ENCODE measurements at places on chromosomes 16 and 17.

DNA sequence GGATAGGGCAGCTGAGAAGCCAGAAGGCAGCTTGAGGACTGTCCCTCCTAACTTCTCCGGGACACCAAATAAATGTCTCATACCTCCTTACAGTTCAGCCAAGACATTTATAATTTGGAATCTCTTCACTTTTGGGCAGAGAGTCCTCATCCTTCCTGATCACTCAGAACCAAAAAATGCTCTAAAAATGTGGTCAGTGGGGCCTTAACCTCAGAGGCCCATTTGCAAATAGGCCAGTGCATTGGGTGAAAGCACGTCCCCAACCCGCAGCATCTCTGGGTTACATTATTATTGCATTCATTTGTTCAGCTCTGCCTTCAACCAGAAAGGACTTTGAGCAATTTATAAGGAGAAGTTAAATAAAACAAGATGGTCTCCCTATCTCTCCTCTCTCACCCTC lies 112.4 kb upstream of the IRX3 start:
- DNase-seq: no peak

DNA sequence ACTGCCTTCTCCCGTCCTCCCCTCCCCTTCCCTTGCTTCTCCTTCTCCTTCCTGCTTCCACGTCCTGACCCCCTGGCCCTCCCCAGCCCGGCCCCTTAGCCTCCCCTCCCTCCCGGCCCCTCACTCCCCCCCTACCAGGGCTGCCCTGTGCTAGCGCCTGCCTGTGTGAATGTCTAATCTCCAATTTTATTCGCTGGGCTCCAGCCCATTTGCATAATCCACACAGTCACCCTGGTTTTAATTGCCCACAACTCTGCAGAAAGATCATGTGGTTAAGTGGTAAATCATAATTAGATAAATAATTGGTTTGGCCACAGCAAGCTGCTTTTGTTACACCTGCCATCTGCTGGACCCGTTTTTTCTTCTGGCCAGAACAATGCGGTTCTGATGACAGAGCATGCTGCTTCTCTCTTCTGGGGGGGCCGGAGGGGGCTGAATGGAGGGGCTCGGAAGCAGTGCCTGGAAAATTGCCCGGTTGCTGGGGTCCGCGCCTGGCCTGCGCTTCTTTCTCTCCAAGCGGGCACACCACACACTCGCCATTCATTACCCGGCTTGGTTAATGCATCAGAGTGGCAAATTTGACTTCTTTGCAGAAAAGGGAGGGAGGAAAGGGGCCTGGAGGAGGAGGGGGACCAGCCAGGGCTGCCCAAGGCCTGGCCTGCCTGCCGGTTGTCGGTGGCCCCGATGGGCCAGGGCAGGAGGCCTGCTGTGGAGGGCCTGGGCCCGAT lies 19.5 kb upstream of the GSE1 start:
- DNase-seq: no peak

DNA sequence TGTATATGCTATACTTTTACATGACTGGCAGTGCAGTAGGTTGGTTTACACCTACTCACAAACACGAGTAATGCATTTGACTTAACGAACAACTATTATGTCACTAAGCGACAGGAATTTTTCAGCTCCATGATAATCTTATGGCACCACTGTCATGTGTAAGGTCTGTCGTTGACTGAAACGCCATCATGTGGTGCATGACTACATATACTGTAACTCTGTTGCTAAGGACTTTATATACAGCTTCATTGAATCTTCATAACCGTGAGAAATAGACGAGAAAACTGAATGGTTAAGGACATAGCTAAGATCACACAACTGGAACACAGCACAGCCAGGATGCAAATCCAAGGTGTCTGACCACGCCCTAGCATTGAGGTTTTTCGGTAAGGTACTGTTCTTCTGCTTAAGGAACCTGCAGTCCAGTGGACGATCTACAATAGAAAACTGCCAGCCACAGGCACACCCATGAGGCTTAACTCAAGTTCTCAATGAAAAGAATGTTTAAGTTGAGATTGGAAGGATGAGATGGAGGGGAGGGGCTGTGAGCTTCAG lies 3.3 kb downstream of the CFAP20 start:
- DNase-seq: peak; percentile 29

GRCh38 chr17:62172492-62173291 lies 107.6 kb upstream of the MED13 start:
- DNase-seq: no peak
